ENCODE measurements at places on chromosomes 11 and 22.

DNA sequence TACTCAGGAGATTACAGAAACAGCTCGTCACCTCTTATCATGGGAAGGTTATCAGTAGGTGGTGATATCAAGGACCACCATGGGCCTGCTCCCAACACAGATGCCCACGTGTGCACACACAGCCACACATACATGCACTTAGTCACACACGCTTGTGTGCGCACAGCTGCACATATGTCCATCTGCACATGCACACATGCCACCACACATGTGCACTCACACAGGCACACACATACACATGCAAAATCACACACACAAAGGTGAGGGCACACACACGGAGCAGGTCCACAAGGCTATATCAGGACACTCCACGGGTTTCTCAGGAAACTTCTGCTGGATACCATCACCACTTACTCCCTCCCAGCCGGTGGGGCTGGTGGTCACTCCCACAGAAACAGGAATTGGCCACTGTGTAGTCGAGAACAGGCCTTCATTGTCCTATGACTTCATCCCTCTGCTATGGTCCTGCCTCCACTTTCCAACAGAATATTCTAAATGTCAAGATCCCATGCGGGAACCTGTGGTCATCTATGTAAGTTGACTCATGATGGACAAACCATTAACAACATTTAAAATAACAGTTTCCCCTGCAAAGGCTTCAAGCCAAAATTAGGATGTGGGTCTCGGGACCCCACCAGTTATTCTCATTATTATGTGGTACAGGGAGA is 2.2 kb downstream of the C11orf24 start:
- DNase-seq = no peak

- DNase-seq = no peak
Measured at GRCh38 chr11:16792426-16792825, 54.0 kb downstream of the C11orf58 start.

DNA sequence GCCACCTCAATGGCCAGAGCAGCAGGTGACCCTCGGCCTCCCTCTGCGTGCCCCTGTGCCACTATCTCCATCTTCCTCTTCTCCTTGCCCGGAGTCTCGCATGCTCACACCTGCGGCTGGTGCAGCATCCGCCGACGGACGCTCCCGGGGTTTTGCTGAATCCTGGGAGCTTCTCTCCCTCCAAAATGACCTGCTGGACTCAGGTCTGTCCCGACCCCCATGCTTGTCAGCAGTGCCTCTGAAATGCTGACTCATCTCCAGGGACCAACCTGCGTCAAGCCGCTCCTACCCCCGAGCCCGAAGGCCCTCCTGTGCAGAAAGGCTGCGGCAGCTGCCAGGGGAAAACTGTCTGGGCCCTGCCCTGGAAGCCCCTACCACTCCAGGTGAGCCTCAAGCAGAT is 58.4 kb downstream of the CELSR1 start:
- no peak for DNase-seq

GRCh38 chr22:26692215-26692614 is 34.8 kb downstream of the MIAT start:
- DNase-seq = no peak

GRCh38 chr11:118078911-118079411 is 2.1 kb downstream of the TMPRSS4 start:
- DNase-seq = no peak

DNA sequence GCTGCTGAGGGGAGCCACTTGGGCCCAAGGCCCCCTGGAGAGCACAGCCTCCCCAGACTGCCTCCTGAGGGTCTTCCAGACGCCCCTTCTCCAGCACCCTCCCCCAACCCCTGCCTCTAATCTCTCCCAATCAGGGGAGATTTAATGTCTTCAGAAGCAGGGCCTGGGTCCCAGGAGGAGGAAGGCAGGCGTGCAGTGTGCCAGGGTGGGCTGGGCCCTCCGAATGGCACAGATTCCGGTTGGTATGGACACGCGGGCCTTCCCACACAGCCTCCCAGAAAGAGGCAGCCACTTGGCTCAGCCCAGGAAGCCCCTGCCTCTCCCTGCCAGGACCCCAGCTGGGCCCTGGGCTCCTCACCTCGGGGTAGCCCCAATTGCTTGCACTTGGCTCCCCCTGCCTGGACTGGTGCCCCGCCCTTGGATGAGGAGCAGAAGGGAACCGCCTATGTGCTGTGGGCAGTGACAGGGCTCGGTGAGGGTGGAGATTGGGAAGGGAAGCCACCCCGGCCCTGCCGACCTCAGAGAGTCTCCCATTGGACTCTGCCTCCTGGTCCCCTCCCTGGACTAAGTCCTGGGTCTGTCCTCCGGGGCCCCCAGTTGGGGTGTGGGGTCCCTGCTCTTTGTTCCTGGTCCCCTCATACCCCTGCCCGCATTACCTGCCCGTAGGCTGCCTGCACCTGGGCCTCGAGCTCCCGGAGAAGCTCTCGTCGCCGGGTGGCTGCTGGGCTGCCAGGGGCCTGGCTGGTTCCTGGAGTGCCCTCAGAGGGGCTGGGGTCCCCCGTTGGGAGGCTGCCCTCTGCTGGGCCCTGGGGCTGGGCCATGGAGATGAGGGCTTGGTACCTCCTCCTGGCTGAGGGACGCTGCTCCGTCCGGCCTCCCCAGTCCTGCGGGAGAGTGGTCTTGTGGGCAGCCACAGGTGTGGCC is 572 bp upstream of the CABP2 start:
- no peak for DNase-seq

All from activated T-helper 1 cell treated with anti-CD3 and anti-CD28 coated beads, Interleukin-12 subunit alpha, Interleukin-12 subunit beta, Interleukin-2, Interleukin-4 antibody, amounts not matched to agents 30 ng/mL and 10 ng/mL and 1 ng/mL, durations not matched to agents 14 hours and 24 hours and 36 hours (primary cell).